HTR-8/SVneo (cell line): ENCODE measurements at places on chromosomes 16 and 17.

GRCh38 chr16:54947616-54948015 is 17.0 kb downstream of the IRX5 start:
- DNase-seq = no peak

DNA sequence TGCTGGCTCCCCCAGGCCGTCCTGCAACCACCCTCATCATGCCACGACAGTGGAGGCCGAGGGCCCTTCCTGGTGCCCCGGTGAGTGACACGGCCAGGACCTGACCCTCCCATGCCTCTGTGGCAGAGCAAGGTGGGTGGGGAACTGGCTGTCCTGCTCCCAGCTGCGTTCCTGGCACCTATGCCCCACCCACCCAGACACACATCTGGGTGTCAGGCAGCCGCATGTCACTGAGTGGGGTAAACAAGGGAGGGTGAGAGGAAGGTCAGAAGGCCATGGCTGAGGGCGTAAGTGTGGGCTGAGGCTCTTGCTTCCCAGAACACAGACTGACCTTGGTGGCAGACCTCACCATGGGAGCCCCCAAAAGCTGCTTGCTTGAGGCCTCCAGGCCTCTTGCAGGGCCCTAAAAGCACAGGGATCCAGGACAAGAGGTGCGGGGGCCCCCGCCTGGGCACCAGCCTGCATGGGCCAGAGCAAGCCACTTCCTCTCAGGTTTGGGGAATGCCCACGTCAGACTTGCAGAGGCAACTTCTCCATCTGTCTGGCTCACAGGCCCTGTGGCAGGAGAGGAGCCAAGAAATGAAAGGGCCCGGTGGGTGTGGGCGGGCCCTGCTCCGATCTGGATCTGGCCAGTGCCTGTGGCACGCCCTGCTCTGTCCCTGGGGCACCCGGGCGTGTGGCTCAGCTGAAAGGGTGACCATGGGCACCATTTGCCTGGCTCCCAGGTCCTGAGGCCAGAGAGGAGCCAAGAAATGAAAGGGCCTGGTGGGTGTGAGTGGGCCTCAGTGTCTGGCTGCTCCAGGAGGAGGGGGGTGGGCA is 3.9 kb upstream of the CCDC57 start:
- no peak for DNase-seq

DNA sequence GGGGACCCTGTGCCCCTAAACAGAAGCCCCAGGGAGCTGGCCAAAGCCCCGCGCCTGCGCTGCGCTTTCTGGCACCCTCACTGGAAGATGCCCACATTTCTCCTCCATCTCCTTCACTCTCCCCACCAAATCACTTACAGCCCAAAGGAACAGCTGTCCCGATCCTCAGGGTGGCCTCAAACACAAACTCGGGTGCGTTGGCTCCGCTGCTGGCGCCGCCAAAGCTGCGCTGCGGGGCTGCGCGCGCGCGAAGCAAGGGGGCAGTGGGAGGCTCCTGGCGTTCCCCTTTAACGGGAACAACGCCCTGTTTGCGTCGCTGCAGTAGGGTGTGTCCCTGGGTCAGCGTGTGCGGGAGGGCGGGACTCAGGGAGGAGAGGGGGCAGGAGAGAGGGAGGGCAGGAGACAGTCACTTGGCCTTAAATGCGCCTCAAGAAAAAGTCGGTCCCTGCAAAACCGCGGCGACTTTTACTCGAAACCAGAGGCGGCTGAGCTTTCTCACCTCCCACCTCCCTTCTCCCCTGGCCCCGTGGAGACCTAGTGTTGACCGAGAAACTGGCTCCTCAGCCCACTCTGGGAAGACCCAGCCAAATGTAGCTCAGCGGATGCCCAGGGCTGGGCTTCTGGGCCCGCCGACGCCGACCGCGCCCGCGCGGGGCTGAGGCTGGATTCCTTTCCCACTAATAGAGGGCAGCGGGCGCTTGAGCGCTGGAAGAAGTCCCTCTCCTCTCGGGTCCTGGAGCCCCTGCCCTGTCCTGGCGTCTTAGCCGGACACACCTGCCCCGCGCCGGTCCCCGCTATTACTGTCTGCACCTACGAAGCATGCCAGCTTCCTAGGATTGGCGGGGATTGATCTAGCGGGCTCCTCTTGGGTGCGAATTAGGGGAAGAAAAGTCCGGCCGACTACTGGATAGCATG is 2.6 kb downstream of the PMP22 start:
- peak; percentile 93 for DNase-seq

DNA sequence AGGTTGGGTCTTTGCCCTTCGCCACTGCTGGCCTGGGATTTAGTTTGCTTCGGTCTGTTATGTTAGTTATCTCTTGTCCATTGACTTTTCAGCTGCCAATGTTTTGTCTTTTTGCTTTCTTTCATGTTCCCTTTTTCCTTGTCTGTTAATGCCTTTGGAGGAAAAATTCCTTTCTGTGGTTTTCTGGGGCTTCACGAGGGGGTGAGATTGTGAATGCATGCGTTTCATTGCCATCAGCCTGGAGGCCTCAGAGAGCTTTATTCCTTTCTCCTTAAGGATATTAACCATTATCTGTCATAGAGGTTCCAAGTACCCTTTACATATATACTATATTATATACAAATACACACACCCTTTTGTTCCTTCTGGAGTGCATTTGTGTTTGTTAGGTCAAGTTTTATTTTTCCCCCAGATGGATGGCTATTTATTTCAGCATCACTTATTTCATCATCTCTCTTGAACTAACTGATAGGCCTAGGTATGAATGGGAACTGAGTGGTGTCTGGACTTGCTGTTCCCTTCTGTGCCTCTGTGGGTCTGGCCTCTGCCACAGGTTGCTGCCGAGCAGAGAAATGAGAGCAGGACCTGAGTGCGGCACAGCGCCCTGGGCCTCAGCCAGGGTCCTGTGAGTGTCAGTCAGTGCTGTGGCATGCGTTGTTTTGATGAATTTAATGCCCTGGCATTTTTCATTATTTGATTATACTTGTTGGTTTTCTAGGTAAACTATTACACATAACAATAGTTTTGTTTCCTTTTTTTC is 193.4 kb downstream of the LGALS9B start:
- DNase-seq = no peak

- DNase-seq = no peak
Observed at GRCh38 chr17:62920300-62920699, 45.7 kb upstream of the TANC2 start.

DNA sequence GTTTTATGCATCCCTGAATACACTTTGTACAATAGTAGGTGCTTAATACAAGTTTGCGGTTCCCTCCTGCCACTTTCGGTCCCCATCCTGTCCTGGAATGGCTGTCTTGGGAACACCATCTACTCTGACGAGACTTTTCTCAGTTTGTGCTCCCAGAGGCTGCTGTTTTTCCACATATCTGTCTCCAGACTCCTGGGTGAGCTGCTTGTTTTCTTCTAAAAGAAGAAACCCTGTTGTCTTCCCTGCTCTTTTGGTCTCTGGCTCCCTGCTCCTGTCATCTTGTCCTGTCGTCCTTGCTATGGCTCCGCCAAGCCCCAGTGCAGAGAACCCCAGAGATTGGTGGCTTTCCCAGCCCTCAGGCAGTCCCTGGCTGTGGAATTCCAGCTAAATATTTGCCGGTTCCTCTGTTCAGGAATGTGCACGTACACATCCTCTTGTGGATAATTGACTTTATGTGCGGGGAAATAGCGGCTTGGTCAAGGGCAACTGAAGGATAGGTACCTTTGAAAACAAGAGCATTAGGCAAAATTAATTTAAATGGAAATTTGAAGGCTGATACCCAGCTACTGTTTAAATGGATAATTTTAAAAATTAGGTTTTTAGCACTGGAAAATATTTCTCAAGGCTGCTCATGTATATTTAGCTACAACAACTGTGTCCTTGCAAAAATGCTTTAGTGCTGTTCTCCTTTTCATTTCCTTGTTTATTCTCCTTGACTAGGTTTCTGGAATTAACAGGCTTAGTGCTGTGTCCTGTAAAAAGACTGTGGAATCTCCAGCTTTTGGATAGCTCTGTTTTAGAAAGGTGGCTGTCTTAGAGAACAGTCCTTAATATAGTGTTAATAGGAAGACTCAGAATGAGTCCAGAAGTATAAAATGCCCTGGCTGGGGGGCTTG is 50.2 kb upstream of the SLC12A3 start:
- DNase-seq = peak; percentile 62

- DNase-seq = no peak
Observed at GRCh38 chr17:7249214-7249613, 2.3 kb downstream of the CTDNEP1 start.

GRCh38 chr16:69851491-69852240 is 89.5 kb downstream of the WWP2 start:
- no peak for DNase-seq

DNA sequence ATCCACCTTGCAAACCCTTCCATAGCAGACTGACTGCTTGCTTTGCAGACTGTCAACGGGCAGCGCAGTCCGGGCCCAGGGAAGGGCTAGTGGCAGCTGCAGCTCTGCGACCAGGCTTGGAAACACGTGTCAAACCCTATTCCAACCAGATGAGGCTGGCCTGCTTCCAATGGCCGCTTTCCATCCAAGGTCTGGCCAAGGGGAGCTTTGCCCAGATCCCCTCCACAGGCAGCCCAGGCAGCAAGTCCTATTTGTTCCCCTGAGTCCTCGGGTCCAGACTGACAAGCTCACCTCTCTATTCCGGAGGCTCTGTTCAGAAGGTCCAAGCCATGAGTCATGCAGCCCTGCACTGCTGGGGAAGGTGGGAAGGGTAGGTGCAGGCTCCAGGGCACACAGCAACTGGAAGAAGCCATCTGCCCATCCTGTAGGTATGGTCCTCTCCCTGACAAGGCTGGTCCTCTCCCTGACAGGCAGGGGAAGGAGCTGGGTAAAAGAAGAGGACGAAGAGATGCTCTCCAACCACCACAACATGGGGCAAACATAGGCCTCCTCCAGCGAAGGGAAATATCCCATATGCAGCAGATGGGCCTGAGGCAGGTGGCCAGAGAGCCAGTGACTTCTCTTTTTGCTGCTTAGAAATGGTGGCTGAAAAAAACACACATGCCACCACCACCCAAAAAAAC is 22.6 kb upstream of the AXIN2 start:
- DNase-seq = no peak

- no peak for DNase-seq
Observed at GRCh38 chr17:45837187-45837586, 7.5 kb upstream of the SPPL2C start.
